ENCODE measurements at places on chromosomes 11 and 22.

DNA sequence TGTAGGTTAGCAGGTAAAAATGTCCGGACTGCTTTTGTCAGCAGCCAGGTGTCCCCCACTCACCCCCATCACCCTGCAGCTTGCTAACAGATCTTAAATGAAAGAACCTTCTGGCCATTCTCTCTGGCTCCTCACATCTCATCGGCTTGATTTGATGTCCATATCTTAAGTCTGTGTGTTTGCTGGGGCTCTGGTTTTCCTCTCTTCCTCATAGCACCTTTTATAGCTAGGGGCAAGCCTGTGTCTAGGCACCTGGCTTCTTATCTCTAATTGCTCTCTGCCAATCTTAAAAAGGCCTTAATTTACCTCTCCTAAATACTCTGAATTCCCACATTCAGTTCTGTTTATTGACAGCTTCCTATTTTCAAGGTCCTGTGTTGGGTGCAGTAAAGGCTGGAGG, 72.0 kb downstream of the ARHGAP42 start:
- no peak for DNase-seq

DNA sequence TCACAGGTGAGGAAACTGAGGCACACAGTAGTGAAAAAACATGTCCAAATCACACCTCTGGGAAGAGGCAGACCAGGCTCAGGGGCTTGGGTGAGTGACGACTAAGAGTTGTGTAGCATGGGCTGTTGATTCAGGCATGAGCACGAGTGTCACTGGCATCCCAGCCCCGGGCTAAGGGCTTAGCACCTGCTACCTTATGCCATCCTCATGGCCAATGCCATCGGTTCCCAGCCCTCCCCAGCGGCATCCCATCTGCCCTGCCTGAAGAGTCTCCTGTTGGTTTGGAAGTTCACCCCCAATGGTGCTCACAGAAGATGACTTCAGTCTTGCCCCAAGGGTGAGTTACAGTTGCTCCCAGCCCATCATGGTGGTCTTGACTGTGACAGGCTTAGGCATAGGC, 22.4 kb downstream of the MB start:
- DNase-seq, result no peak

DNA sequence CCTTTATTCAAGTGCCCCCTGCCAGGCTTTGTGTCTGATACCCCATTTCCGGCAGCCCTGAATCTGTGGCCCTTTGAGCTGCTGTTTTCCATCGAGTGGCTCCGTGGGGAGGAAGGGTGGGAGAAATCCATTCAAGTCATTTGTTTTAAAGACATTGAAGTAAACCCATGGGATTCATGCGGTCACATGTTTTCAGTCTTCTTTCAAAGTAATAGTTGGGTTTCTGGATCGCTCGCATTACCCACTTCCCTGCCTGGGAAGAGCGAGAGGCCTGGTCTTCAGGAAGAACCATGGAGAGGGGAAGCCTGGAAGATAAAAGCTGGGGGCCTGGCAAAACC, 14.4 kb downstream of the DAGLA start:
- no peak for DNase-seq

- DNase-seq, result no peak
Observed at GRCh38 chr22:27966168-27967064, 47.4 kb upstream of the PITPNB start.

GRCh38 chr11:128210148-128210940, 377.0 kb downstream of the ETS1 start:
- no peak for DNase-seq

- no peak for DNase-seq
Observed at GRCh38 chr11:11500744-11501487, 120.9 kb downstream of the GALNT18 start.

GRCh38 chr11:587546-587945, 11.3 kb downstream of the PHRF1 start:
- DNase-seq, result no peak

DNA sequence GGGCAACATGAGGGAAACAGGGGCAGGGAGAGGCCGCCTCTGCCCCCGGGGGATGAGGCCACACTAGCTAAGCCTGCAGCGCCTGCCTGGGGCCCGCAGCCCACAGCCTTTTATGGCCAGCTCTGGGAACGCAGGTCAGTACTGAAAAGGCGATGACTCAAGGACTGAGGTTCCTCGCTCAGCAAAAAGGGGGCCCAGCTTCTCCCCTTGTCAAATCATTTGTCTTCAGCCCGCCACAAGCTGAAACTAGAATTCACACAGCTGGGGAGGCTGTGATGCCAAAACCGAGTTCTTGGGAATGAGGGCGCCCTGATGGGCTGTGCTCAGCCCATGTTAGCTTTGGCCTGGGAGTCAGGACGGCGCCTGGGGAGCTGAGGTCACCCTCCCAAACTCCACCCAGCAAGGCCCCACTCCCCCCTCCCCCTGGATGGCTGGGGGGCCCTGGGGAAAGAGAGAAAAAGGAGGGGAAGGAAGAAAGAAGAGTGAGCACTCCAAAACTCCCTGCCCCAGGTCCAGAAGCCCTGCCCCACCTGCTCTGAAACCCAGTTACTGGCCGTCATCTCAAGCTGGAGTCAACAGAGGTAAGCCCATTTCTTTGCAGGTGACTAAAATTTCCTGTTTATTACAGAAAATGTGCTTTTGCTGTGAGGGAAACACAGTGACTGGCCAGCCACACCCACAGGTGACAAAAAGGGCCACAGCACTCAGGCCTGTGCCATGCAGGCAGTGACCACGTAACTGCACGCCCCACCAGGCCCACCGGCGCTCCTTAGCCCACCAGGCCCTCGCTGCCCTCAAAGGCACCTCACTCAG, 13.7 kb downstream of the EHD1 start:
- DNase-seq, result no peak

DNA sequence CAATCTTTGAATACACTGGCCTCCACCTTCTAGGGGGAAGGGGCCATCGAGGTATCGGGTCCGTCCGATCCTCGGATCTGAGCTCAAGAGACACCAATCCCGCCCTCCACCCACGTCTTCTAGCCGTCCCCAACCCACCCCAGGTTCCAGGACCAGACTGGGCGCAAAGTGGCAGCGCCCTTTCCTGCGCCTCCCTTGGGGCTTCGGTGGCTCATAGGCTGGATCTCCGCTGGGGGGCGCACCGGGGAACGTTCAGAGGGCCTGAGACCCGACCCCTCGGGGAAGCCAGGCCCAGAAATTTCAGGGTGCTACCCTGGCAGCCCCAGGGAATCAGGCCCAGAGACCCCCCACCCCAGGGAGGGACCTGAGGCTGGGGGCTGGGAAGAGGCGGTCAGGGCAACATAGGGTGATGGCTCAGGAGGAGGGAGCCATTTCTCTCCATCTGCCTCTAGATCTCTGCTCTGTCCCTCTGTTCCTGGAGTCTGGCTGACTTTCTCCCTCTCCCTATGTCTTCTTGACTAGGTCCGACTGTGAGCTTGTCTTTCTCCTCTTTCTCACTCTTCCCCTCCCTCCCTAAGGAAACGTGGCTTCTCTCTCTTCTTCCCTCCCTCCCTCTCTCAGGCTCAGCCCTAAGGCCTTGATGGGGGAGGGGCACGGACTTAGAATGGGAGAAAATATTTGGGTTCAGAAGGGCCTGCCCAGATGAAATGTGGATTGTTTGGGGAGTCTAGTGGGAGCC, 1.1 kb downstream of the CREB3L1 start:
- DNase-seq, result no peak

GRCh38 chr11:115518983-115519628, 14.9 kb upstream of the CADM1 start:
- no peak for DNase-seq

GRCh38 chr11:103768816-103769215, 267.6 kb upstream of the DDI1 start:
- DNase-seq, result no peak

GRCh38 chr11:94732617-94733281, 35.4 kb upstream of the AMOTL1 start:
- DNase-seq, result no peak

All from naive thymus-derived CD4-positive, alpha-beta T cell (primary cell).